ENCODE measurements at places on chromosomes 5 and 9.

DNA sequence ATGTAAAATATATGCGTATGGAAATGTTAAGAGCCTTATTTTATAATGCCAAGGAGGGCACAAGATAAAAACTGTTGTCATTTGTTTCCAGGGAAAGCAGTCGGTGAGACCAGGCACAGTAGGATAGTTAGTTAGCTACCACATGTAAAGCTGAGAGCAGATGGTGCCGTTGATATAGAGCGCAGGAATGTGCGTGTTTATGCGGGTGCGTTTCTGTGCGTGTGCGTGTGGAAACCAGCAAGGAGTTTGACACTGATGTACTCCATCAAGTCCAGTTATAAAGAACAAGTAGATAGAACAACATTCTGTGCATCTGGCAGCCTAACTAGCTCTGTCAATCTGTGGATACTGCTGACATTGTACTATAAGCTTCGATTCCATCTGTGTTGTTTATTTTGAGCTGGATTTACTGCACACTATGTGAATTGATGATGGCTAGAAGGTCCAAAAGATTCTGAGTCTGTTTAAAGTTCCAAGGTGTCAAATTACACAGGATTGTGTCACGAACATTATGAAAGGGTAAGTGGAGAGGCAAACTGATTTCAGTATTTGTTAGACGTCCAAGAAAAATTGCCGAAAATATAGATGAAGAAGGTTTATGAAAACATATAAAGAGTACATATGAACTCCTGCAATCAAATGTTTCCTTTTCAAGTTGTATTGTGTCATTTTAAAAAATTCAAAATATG is 494.9 kb upstream of the MEF2C start:
- DNase-seq, result no peak

GRCh38 chr9:69671311-69671878 is 776 bp downstream of the APBA1 start:
- no peak for DNase-seq

GRCh38 chr9:129174724-129175514 is 3.1 kb downstream of the IER5L start:
- DNase-seq, result peak; percentile 63

- DNase-seq, result no peak
Observed at GRCh38 chr5:94199566-94199965, 418.8 kb downstream of the KIAA0825 start.

DNA sequence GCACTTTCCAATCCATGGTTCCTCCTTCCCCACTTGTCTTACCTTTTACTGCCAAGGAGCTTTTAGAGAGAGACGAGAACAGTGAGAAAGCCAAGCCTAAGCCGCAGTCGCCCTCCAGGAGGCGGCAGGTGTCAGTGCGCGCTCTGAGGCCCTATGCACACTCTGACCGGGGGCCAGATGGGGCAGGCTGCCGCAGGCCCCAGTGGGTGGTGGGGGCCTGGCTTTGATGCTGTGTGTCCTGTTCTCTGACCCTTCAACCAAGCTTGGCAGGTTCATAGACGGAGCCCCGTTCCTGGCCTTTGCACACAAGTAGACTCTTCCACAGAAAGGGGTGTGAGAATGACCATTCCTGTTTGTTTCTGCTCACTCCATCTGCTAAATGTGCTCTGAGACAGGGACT is 77.3 kb downstream of the WNK2 start:
- DNase-seq, result no peak

DNA sequence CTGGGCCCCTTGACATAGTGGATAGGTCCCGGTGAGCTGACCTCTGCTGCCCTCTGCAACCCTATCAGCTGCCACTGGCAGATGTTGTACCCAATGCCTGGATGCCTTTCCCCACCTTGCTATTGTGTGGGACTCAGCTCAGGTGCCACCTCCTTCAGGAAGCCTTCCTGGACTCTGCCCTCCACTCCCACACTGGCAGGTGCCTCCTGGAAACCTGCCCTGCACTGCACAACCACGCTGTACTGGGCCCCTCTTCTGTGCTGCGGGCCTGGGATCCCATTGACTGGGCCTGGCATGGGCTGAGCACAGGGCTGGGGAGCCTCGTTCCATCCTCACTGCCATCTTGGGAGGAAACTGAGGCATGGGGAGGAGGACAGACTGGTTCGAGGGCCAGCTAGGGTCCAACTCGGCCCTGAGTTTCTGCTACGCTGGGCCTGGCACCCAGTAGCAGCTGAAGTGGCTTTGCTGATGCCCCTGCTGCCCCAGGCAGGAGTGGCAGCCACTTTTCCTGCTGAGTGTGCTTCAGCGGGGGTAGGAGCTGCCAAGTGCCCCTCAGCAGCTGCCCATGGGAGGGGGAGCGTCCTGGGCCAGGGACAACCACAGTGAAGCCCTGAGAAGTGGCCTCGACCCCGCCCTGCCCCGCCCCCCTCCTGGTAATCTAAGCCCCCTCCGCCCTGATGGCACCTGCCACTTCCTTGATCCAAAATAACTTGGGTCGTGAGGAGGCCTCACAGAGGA is 1.3 kb downstream of the AK1 start:
- no peak for DNase-seq

GRCh38 chr5:2256691-2257280 is 374.1 kb upstream of the IRX4 start:
- no peak for DNase-seq

DNA sequence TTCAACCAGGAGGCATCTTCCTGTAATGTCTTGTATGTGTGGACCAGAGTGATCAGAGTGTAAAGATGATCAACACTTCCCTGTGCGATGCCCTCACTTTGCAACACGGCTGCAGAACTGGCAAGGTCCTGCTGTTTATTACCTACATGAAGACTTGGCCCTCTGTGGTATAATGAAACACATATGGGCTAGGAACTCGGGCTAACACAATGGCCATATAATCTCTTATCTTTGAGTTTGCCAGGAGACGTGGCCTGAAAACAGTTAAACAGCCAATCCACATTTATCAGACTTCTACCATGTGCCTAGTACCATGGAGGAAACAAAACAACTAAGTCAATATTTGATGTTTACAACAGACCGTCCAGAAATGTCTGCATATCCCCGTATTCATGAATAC is 145.5 kb downstream of the ZNF462 start:
- DNase-seq, result no peak

- DNase-seq, result no peak
Observed at GRCh38 chr5:24477958-24478357, 166.8 kb downstream of the CDH10 start.

DNA sequence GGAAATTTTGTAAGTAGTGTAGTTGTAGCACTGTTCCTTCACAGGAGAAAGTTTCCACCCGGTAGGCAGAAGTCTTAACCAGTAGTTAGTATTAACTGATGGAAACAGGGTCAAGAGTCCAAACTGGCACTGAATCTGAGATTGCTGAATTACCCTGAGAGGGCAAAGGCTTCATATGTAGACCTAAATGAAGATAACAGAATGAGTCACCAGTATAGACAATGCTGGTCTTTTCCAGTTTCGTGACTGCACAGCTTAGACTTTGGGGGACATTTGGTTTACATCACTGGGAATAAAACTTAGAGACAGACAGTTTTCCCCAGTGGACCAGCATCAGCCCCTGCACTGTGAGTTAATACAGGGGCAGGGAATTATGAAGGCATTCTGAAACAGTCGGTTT is 60.5 kb downstream of the PCSK5 start:
- no peak for DNase-seq

DNA sequence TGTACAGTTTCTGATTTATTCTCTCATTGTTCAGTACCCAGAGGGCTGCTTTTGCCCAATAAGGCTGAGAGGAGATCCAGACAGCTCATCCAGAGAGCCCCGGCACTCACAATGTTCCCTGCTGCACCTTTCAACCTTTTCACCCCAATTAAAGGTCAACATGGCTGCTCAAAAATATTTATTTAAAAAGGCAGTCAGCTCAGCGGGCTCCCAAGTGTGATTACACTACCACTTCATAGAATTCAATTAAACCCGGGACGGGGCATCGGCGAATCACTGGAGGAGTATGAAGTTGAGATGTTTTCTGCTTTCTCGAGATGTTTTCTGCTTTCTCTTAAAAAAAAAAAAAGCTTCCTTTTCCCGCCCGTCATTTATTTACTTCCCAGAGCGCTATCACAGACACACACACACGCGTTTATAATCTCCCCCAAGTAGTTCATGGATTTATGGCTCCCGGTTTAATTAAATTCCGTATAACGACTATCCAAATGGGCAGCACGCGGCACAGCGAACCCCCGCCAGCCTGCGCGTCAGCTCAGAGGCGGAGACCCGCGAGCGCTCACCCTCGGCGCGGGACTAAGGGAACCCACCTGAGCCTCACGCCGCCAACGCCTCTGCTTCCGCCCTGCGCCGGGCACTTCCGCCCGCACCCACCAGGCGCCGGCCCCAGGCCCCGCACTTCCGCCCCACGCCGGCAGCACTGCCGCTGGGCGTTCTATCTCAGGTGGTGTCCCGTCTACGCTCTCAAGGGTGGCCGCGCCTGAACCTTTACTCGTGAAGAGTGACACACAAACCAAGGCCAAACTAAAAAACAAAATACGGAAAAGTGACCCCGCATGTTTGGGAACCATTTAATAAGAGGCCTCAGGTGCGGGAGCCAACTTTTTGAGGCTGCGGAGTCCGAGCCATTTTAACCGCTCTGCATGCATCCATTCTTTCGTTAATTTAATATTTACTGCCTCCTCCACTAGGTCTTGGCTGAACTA is at the start of gene C5orf63:
C5orf63 (minus strand) TSS at position 642 of the 986 bp plus-strand sequence. CDS start 14,507 bp downstream, outside the sequence.
- DNase-seq, result peak; percentile 78

GRCh38 chr9:35116539-35116897 is 856 bp upstream of the ATOSB start:
- DNase-seq, result no peak

DNA sequence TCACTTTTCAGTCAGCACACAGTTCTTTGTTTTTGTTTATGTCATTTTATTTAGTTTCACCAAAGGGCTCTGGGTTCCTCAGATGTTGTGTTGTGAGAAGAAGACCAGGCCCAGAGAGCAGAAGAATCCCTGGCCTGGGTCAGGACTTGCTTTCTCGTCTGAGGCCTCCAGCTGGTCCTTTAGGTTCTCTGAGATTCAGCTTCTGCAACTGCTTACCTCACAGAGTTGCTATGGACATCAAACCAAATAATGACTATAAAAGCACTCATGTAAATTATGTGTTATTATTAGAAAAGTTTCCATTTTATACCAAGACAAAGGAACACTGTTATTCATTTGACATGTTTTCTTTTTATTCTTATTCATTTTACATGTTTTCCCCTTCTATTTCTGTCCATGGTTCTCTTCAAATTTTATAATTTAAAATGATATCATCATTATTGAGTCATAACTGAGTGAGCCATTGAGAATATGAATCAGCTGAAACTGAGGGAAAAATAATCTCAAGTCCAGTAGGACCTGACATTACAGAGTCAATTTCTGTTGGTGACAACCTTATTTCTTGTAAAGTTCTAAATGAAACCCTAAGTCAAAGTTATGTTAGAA is 44.0 kb upstream of the GLRX start:
- no peak for DNase-seq

GRCh38 chr5:152104211-152104610 is 179.6 kb upstream of the GLRA1 start:
- DNase-seq, result no peak

GRCh38 chr5:154368041-154368800 is 77.6 kb upstream of the SAP30L start:
- no peak for DNase-seq

GRCh38 chr5:67974054-67974453 is 241.5 kb upstream of the PIK3R1 start:
- DNase-seq, result no peak

- no peak for DNase-seq
Observed at GRCh38 chr5:157292599-157292998, 26.7 kb downstream of the CYFIP2 start.

GRCh38 chr9:22065431-22066200 is 56.5 kb upstream of the CDKN2B start:
- DNase-seq, result no peak

DNA sequence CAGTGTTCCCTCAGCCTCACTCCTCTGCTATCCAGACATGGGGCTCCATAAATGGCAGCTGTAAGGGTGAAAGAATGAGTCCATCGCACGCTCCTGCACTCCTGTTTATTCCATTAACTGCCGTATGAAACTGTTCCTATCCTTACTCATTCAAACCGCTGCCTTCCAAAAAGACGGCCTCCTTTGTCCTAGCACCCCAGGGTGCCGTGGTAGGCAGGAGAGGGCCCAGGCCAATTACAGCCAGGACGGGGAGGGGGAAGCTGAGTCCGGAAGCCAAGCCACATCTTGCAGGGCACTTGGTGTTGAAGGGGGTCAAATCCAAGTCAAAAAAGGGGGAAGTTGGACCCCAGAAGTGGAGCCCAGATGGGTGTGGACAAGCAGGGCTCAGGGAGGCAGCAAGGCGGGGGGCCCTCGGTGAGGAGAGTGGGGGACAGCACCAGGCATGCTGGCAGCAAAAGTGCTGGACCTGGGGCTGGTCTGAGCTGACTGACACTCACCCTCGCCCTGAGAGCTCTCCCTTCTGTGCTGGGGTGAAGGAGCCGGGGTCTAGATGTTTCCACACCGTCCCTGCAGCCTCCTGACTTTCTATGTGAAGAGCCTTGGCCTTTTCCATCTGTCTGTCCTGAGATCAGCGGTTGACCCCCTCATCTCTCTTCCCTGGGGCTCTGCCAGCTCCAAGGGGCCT is 63.3 kb downstream of the COL23A1 start:
- no peak for DNase-seq

GRCh38 chr5:133386662-133387061 is 225.7 kb downstream of the FSTL4 start:
- DNase-seq, result no peak

GRCh38 chr9:129338724-129339430 is 160.8 kb upstream of the IER5L start:
- DNase-seq, result no peak

Measured in GM20000 (cell line).